ENCODE measurements at places on chromosomes 5 and 9. TPM values are rescaled to one million over a fixed set of nuclear protein-coding genes. Genes with fewer than 3 reads are reported as not detected.

DNA sequence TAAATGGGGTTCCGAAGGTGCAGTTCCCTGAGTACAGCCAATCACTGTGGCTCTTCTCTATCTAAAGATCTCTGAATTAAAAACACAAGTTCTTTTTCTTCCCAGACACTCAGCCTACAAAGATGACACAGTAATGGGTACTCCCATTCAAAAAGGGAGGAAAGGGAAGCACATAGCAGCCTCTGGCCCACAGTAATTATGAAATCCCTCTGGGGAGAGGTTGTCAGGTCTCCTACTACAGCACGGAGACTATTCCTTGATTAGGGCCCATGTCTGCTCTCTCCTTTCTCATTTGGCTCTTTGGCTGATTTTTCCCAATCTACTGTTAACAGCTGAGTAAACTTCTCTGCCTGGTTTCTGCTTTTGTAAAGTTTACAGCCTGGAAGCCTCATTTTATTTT is 62.0 kb upstream of the RANBP3L start:
- DNase-seq: no peak

DNA sequence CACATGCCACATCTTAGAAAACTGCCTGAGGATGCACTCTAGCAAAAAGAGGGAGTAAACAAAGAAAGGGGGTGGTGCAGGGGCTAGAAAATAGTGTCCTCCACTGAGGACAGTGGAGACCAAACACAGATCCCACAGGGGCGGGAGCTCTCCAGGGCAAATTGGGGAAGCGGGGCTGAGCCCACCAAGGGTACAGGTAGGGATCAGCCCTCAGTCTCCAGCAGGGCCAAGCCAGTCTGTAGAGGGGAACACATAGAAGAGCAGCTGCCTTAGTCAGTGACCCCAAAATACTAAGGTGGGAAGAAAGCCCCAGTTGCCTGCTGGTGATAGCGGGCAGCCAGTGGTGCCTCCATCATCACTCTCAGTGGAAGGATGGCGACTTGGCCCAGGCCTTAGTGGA is 134.0 kb downstream of the ATPSCKMT start:
- DNase-seq: no peak

- DNase-seq: no peak
Measured at GRCh38 chr5:143826951-143827444, 15.0 kb downstream of the HMHB1 start.

DNA sequence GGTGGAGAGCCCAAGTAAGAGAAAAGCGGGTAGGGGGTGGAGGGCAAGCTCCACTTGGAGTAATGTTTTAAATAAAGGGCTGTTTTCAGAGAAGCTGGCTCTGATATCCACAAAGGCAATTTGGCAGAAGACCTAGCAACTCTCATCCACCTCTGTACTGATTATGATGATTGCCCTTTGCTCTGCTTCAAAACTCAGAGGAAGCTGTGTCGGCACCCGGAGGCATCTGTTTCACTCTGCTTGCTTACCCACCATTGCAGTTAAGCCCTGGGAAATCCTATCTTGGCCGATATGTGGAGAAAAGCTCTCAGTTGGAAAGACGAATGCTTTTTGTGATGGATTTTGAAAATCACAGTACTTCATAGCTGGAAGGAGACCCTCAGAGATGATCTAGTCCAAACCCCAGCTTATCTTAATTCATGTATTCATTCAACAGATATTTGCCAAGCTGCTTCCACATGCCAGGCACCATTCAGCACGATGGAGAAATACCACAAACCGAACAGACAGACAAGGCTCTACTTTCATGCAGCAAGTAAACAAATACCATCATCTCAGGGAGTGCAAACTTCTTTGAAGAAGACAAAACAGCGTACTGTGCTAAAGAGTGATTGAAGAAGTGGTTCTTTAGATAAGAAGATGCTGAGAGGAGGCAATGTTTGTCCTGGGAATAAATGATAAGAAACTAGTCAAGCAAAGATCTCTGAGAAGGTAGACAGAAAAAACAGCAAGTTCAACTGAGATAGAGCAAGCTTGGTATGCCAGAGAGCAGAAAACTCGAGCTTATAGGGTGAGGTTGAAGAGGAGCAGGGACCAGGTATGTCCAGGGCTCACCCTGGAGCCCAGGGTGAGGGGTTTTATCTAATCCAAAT is 140.4 kb upstream of the SPDL1 start:
- no peak for DNase-seq

- DNase-seq: no peak
Measured at GRCh38 chr5:65978251-65978650, 51.9 kb downstream of the ERBIN start.

DNA sequence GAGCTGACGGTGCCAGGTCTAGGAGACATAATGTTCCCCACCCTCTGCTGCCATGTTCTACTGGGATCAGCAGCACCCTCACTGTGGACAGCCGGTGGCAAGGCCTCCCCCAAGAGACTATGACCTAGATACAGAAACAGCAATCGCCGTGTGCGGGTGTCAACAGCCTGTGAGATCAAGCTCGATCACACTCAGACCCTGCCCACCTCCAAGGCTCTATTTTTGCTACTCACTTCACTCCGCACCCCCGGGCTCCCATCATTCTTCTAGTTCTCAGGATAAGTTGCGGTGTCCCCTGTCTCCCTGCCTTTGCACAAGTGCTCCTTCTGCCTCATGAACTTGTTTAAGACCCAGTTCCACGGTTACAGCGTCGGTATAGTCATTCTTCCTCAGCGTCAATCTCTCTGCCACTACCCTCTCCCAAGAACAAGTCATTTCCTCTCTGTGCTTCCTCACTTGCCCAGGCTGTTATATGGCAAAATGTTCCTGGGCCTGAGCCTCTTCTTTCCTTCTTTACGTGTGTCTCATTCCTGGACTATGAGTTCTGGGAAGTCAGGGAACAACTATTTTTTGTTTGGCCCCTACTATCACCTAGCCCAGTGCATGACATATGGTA is 5.4 kb upstream of the DOCK8 start:
- no peak for DNase-seq

- no peak for DNase-seq
Measured at GRCh38 chr9:92992549-92992948, 45.2 kb downstream of the FGD3 start.

DNA sequence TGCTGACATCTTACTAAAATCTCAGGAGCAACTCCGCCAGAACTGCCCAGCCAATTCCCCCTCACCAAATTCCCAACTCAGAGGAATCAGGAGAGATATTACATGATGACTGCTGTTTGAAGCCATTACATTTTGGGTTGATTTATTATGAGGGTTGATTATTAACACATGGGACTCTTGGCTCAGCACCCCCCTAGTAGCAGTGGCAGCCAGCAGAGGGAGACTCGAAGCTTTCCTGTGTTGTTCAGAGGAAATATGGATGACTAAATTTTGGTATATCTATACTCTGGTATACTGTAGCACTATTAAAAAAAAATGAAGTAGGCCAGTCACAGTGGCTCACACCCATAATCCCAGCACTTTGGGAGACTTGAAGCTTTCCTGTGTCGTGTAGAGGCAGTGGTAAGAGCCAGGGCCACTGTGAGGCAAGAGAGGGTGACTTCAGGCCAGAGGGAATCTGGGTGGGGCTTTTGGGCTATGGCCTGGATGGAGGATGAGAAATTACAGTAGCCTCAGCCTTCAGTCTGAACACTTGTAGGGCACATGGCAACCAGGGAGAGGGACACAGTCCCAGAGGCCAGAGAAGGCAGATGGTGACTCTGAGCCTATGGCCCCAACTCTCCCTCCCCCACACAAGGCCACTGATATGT is 111.4 kb downstream of the LHX2 start:
- DNase-seq: no peak

- DNase-seq: no peak
Measured at GRCh38 chr5:124738681-124739633, 7.5 kb downstream of the ZNF608 start.

DNA sequence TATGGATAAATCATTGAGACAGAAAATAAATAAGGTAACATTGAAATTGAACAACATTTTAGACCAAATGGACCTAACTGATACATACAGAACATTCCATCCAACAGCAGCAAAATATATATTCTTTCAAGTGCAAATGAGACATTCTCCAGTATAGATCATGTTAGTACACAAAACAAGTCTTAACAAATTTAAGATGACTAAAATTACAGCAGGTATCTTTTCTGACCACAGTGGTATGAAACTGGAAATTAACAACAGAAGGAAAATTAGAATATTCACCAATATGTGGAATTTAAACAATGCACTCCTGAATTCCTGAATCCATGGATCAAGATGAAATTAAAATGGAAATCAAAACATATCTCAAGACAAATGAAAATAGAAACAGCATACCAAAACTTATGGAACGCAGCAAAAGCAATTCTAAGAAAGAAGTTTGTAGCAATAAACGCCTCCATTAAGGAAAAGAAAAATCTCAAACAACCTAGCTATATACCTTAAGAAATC is 115.6 kb downstream of the ADAMTS12 start:
- no peak for DNase-seq

- no peak for DNase-seq
Measured at GRCh38 chr5:87137283-87137682, 130.4 kb upstream of the RASA1 start.

GRCh38 chr9:87035879-87036278 is 88.6 kb upstream of the GAS1 start:
- no peak for DNase-seq

GRCh38 chr5:38048400-38048799 is 208.6 kb upstream of the GDNF start:
- DNase-seq: no peak

DNA sequence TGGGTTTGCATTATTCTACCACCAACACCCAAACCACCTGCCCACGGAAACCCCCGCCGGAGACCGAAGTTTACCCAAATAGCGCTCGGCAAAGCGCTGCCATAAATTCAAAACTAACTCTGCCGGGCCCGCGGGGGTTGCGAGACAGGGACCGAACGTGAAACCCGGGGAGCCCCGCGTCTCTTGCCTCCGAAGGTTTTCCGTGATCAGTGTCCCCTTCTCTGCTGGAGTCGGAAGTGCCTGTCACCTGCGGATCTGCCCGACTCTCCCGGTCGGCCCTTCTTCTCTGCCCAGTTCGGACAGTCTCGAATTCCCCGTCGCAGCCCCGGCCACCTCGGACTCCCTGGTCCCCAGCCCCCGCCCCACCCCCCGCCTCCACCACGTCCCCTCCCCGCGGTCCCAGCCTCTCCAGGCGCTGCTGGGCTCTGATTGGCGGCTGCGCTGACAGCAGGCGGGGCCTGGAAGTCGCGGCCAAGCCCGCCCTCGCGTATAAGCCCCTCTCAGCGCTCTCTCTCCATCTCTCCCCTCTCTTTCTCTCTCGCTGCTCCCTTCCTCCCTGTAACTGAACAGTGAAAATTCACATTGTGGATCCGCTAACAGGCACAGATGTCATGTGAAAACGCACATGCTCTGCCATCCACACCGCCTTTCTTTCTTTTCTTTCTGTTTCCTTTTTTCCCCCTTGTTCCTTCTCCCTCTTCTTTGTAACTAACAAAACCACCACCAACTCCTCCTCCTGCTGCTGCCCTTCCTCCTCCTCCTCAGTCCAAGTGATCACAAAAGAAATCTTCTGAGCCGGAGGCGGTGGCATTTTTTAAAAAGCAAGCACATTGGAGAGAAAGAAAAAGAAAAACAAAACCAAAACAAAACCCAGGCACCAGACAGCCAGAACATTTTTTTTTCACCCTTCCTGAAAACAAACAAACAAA is at the start of gene RORB:
RORB (plus strand) TSS at position 517 of the 929 bp plus-strand sequence. CDS start 642 bp downstream, outside the sequence.
- peak; percentile 84 for DNase-seq

DNA sequence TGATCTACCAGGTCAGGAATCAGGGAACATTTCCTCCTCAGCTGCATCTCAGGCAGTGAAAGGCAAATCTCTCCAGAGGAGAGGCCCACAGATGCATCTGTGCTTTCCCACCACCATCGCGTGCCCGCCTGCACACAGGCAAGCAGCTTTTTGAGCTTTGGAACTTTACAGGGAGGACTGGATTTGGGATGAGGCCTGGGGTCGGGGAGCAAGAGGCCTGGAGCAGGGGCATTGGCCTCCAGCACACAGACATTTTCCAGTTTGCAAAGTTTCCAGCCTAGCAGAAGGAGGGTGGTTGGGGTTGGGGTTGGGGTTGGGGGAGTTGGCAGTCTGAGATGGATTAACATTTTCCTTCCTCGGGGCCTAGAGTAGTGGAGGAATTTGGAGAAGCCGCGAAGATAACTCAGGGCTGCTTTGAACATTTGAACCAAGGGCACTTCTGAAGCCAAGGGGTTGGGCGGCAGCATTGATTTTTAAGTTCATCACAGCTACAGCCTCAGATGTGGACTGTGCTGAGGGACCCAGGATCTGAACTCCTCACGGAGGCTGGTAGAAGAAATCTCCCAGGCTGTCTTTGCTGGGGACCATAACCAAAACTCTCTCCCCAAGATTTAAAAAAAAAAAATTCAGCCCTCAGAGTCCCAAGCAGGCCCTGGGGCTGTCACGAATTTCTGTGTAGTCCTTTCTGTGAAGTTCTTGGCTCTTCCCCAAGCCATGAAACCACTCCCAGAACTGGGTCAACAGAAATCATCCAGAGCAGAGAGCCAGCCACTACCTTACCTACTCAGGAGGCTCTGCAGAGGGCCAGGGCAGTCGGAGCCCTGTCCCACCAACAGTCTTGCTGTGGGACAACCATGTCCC is 25.6 kb downstream of the C5orf15 start:
- DNase-seq: no peak

- DNase-seq: no peak
Measured at GRCh38 chr5:149939546-149939945, 5.0 kb downstream of the PDE6A start.

DNA sequence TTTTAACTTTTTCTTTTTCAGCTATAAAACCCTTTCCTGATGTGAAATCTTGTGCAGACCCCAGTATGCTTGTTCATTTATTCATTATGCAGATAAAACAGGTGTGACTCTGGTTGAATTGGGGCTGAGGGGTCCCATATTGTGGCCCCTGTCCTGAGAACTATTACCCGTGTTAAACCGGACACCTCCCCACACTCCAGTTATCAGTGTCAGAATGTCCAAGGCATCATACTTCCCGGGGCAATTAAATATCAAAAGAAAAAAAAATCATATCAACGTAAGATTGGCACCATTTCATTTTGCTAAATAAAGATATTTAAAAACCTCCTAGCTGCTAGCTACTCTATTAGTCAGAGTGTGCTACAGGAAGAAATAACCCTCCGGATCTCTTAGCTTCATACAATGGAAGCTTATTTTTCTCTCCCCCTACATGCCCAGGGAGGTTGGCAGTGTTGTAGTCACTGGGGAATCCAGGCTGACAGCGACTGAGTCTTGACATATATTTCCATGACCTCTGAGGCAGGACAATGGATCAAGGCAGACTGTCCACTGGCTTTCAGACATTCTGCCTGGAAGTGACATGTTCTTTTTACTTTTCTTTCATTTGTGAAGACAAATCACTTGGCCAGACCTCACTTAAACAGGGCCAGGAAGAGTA is 170.0 kb downstream of the SEC61B start:
- no peak for DNase-seq

- no peak for DNase-seq
Measured at GRCh38 chr5:141951332-141951781, 6.6 kb downstream of the PCDH12 start.

GRCh38 chr9:38408719-38409118 is 15.5 kb downstream of the IGFBPL1 start:
- no peak for DNase-seq

GRCh38 chr5:6788439-6788838 is 75.2 kb downstream of the TENT4A start:
- DNase-seq: no peak

The PCDHGB6 gene
- 14.6 TPM for total RNA-seq

The UGT3A2 gene
- not detected for total RNA-seq

The INVS gene
- total RNA-seq: 19.6 TPM

The F12 gene
- total RNA-seq: 0.23 TPM

The TAL2 gene
- total RNA-seq: not detected
